ENCODE measurements at places on chromosomes 7 and 10.

GRCh38 chr10:21926358-21926925, 77.1 kb downstream of the DNAJC1 start:
- DNase-seq: no peak

GRCh38 chr10:101682172-101682825, 12.7 kb downstream of the FBXW4 start:
- no peak for DNase-seq

DNA sequence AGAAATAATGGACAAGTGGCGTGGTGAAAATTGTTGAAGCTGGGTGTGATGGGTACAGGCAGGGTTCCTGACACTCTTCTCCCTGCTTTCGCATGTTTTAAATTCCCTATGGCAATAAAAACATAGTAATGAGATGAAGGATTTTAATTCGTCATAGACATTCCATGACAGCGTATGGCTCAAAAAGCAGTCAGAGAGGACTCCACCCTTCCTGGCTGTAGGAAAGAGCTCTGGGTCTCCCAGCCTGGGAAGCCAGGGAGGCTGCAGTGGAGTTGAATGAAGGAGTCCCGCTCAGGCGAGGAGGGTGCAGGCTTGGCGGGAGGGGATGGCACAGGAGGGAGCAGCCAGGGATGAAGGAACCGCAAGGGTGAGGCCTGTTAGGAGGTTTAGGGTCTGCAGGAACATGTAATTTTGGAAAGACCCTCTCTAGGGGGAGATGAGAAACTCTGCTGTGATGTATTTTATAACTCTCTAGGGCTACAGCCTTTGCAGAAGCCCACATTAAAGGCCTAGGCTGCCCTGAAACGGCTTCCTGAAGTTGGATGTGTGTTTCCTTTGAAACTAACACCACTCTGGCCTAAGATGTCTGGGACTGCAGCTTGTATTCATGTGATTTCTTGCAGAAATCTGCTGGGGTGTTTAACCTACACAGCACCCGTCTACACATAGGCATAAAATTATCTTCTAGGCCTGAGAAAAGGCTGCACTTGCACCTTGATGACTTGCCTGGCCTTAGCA, 7.6 kb upstream of the LARP4B start:
- DNase-seq: no peak

DNA sequence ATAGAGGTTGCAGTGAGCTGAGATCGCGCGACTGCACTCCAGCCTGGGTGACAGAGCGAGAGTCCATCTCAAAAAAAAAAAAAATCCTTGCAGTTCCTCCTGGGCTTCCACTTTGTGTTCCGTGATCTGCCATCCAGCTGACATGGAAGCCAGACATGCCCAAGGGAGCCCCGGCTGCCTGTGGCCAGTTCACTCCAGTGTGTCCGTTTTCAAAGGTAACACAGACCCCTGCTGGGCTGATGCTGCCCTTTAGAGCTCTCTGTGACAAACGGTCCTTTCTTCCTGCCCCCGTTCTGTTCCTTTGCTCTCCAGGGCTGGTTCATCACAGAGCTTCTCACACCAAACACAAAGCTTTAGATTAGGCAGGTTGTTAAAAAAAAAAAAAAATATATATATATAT, 130.8 kb downstream of the CUL2 start:
- no peak for DNase-seq

DNA sequence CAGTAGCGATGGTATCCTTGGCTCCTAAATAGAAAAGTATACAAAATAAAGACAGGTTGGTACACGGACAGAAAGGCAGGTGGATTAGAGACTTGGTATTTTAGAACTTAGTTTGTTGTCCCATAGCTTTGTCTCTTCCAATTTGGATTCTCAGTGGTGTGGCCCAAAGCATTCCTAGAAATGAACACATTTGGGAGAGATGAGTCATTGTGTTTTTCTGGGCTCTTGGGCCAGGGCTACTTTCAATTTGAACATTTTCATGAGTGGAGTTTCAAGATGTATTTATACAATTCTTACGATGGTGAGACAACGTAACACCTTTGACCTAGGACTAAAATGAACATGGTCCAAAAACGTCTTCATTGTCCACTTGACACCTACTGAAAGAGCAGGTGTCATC, 225.1 kb upstream of the YAE1 start:
- no peak for DNase-seq

- DNase-seq: no peak
These were observed 704 bp downstream of the TNKS2 start for GRCh38 chr10:91798649-91799611.

GRCh38 chr10:46248651-46249146, 38.1 kb upstream of the ANTXRL start:
- DNase-seq: no peak

DNA sequence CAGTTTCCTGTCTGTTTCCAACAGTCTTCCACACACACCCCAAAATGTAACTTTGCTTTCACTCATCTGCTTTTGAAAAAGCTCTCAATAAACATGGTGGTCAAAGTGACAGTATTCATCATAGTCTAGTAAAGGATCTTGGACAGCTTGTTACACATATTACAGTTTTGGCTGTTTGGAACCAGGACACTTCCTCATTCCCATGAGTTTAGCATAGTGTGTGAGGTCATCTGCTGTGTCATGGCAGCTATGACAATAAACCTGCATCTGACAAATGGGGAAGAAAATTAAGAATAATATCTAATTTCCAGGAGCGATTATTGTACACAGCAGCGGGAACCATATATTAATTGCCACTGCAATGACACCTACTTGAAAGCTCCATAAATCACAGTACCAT, 184.3 kb upstream of the SLC26A5 start:
- no peak for DNase-seq

DNA sequence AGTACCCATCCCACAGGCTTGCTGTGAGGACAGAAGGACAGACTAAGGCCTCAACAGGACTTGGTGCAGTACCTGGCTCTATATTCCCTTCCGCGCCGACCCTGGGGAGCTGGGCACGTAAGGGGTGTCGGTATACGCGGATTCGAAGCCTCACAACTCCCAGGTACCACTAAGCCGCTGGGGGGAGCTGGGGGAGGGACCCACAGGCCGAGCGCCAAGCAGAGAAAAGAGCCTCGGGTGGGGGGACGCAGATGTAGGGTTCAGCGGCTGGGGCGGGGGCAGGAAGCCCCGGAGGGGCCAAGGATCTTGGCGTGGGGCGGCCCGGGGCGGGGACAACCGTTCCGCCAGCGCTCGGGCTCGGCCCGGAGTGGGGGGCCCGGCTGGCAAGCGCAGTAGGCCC, 126.4 kb upstream of the ZNF746 start:
- DNase-seq: peak; percentile 7

GRCh38 chr7:71553306-71553705, 421.4 kb downstream of the GALNT17 start:
- no peak for DNase-seq

DNA sequence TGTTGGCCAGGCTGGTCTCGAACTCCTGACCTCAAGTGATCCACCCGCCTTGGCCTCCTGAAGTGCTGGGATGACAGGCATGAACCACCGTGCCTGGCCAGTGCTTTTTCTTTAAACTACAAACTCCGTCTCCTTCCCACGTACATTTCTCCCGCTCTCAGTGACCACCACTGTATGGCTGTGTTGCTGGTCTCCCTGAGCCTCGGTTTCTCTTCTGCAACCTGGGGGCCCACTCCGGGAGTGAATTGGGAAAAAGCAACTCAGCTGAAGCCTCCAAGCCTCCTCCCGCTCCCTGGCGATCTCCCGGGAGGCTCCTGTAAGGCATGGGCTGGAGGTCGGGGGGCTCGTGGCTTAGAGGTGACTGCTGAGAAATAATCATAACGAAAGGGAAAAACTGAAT, 136.3 kb downstream of the ELFN1 start:
- DNase-seq: no peak

GRCh38 chr7:43757073-43757720, 1.3 kb upstream of the BLVRA start:
- no peak for DNase-seq

- DNase-seq: no peak
These were observed 3.6 kb upstream of the GIMAP5 start for GRCh38 chr7:150733482-150734095.

DNA sequence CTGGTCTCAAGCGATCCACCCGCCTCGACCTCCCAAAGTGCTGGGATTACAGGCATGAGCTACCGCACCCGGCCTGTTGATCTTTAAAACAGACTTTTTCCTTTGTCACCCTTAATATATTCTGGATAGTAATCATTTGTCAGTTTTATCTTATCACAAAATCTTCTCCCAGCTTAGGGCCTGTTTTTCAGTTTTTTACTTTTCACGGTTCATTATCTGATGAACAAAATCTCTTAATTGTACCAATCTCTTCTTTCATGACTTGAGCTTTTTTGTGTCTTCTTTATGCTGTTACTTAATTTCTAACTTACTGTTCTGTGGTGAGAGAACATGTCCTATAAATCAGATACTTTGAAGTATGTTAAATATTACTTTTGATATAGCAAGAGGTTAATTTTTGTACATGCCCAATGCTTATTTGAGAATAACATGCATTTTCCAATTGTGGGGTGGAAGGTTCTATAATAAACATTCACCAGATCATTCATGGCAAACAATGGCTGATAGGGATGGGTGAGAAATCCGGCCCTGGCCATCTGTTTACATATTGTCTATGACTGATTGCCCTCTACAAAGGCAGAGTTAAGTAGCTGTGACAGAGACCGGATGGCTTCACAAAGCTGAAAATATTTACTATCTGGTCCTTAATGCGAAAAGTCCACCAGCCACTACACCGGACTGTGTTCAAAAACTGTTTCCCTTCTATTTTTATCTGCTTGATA, 5.3 kb downstream of the PAPOLB start:
- no peak for DNase-seq

DNA sequence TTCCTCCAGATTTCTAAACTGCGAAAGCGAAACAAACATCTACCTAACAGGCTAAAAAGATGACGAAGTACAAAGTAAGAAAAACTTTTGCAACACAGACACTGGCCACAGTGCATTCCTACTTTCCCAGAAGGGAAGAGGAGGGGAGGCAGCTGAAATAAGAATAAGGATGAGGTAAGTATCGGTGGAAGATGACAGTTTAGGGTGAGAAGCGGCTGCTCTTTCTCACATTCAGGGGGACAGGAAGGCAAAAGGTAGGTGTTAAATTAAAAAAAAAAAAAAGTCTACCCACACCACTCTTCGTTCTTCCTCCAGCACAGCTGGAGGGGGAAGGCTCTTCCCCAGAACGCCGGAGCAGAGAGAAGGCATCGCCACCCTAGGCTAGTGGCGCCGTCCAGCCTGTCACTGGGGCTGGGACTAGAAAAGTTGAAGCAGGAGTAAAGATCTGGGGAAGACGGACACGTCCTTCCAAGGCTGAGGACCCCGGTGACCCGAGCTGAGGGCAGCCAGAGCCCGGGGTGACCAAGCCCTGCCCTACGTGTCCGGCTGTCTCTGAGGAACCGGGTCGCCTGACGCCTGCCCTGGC, 846 bp downstream of the DNAJC1 start:
- peak; percentile 36 for DNase-seq

- no peak for DNase-seq
These were observed 62.7 kb downstream of the KAT6B start for GRCh38 chr10:74888962-74889661.

DNA sequence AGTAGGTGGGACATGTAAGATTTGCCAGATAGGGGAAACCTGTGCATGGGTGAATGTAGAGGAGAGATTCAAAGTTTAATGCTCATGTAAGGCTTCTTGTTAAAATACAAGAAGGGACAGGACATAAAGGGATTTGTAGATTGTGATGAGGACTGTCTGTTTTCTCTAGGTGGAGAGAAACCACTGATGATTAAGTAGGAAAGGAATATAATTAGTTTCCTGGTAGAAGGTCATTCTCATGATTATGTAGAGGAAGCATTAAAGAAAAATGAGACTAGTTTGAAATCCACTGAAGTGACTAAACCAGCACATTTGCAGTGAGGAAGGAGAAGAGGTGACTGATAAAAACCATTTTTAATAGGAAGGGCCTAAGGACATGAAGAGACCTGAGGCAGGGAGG, 19.6 kb upstream of the MACC1 start:
- DNase-seq: no peak

DNA sequence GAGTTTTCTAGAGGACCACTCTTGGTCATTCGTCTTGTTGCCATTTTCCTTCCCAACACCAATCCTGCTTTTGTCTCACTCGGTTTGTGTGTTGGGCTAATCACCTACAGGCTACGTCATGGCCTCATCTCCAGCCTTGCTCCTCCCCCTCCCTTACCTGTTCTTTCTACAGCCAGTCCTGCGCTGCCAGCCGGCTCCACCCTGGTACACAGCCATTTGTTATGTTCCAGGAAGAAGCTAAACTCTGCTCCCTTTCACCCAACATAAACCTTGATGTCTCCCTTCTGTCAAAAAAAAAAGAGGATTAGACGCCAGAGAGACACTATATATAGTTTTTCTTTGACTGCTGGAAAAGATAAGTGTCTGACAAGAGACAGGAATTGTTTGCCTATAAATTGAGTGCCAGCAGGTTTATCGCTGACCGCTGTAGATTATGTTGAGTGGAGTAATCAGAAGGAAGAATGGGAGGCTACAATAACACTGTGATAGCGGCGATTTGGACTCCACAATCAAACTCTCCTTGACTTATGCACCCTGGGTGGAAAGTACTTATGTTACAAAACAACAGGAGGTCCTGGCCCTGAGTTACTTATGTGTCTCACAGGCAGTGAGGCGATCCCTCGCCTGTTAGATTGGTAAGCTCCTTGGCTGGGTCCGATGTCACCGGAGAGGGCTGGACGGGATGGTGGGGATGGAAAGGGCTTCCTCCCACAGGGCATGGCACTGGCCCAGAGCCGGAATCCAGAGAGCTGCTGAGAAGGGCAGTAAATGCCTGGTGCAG, 171.3 kb upstream of the BMPER start:
- DNase-seq: no peak

- DNase-seq: no peak
These were observed 34.5 kb downstream of the PAXIP1 start for GRCh38 chr7:154968336-154969001.

DNA sequence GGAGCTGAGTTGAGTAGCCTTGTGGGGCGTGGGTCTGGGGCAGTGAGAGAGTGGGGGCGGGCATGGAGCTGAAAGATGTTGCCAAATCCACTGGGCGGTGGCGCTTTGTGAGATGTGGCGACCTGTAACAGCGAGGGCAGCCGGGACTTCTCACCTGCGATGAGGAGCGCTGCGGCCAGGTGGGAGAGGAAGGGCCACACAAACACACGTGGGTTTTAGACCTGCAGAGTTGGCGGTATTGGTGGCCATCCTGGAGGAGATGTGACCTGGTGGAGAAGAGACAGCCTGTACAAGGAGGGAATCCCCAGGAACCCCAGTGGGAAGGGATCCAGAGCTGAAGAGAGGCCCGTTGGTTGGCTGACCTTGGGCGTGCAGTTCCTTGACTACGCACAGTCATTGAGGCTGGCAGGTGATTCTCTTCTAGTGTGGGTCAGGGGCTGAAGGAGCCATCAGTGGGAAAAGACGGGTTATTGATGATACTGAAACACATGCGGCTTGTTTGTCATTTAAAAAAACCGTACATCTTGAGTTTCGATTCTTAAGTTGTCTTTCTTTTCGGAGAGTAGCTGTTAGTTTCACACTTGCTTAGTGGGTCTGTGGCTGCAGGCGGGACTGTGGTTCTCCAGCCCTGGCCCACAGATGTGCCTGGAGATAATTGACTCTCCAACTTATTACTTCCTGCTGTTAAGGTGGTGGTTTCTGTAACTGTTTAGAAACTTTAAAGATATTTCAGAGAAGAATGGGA, 2.4 kb downstream of the CHST12 start:
- DNase-seq: no peak

- DNase-seq: no peak
These were observed 172.5 kb upstream of the CELF2 start for GRCh38 chr10:10845185-10845584.

Measured in right renal cortex interstitium (tissue), 3 donors.